ENCODE measurements at places on chromosomes 2 and 18.
A peak's percentile ranks its signal among the peaks of the same experiment; 100 is the strongest.

DNA sequence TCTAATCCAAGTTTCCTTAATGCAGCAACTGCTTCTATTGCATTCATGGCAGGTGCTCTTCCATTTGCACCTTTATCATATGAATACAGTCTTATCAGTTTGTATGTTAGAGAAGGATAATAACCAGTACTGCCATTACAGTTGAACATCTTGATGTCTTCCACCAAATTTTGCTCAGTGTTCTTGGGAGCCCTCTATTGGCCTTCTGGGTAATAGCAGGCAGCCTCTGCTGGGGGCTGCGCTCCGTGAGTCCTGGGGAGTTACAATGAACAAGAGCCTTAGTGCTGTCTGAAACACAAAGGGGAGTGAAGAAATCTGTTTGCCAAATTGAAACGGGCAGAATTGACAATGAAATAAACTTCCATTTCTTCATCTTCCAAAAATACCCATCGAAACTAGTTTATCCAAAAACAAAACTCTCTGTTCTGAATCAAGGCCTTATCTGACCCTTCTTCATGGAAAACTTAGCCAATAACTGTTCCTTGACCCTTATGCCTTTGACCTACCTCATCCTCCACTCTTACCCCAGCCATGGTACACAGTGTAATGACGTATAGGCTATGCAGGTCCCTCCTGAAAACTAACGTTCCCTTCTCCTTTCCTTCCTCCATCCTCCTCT lies 79.9 kb downstream of the ALK start:
- peak; percentile 44 for DNase-seq

GRCh38 chr2:112921982-112922381 lies 11.0 kb downstream of the IL37 start:
- no peak for DNase-seq

DNA sequence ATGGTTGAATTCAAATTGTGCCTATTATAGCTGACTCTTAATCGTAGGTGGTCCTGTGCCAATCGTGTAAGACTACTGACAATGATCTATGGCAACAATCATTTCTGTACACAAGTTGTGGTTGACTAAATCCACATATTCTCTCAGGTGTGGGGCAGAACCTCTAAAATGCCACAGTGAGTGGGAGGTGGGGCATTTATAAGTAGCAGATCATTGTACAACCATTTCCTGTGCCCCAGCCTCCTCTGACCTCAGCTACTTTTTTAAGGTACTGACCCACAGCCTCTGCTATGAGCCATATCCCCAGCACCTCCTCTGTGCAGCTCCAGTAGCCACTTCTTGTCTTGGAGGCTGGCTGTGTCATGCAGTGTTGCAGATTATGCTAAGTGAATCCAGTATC lies 48.6 kb upstream of the RAPH1 start:
- DNase-seq, result no peak

DNA sequence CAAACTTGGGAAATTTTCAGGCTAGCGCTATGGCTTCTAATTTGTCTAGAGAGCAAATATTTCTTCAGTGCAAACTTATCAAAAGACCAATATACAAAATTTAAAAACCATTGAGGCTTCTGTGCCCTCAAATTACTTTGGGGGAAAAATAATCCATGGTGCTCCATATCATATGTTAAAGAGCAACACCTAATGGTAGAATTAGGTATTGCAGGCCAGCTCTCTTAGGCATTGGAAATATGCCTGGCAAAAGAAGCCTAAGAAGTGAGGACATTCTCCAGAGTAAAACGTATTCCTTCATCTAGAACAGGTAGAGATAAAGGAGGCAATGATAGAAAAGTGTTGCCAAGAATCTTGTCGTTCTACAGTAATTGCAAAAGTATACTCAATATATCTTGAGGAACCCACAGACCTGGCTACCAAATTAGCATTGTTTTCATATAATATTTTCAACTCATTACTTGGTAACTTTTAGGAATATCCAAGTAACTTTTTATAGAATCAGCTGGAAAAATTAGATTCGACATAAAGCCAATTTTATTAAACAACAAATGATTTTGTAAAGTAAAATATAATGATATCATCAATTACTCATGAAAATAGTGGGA lies 401.1 kb downstream of the BCL11A start:
- peak; percentile 30 for DNase-seq
